Stimulated activated CD4-positive, alpha-beta T cell treated with anti-CD3 and anti-CD28 coated beads, TNF-alpha, amount 100 ng/mL, for 24 hours (primary cell): ENCODE measurements at places on chromosomes 6 and 20.

DNA sequence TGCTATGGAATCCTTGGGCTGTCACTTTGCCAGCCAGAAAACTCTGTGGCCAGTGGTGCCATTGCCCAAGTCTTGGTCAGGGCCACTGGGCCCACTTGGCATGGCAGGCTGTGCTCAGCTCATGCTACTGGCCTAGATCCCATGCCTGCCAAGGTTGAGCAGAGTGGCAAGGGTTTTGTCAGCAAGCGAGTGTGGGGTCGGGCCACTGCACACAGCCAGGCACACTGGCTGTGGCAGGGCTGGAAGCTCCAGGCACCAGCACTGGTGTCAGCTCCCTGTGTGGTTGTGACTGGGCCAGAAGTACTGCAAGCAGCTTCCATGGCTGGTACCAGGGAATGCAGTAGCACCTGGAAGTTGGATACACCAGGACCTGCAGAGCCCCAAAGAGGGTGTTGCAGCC, 846.8 kb downstream of the EYS start:
- no peak for DNase-seq

DNA sequence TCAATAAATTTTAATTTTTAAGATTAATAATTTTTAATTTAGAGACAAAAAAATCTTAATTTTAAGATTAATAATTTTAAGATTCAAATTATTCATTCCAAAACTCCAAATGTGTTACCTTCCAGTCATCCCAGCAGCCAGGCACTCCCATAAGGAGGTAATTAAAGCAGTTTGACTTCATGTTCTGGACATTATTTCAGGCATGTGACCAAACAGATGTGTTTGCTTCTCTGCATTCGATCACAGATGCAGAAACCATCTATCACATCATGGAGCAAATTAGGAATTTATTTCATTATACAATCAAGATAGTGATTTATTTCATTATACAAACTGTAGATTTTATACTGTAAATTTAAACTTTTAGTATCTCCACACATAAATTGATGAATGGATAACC, 150.3 kb downstream of the AKAP7 start:
- no peak for DNase-seq

GRCh38 chr20:50370036-50370566, 140.1 kb upstream of the PTPN1 start:
- DNase-seq: no peak

DNA sequence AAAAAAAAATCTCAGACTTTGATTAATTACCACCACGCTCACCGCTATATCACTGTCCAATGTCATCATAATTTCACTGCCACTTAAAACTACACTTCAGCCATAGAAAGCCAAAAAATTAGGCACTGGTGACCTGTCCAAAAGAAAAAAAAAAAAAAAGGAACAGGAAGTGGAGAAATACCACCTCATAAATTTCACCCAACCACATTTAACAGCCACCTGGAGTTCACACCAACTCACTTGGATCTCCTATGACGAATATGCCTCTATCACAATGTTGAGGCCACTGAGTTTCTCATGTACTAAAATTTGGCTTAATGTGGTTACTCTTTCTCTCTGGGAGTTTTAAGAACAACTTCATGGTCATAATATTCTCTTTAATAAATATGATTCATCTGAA, 237.5 kb upstream of the RSPO3 start:
- no peak for DNase-seq

DNA sequence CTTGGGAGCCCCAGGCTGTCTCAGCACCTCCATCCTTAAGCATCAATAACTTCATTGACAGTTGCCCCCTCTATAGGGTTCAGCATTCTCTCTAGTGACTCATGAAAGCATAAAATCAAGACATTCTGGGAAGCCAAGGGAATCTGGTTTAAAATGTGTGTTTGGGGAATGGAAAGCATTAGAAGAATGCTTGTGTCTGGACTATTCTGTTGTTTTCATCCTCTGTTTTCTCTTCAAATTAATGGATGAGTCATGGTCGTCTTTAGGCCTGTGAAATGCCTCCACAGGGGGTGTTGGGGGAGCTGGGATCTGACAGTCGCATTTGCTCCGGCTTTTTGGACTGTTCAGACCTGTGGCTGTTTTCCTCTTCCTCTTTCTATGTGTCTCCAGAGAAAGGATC, 279.7 kb downstream of the CDC5L start:
- DNase-seq: no peak

DNA sequence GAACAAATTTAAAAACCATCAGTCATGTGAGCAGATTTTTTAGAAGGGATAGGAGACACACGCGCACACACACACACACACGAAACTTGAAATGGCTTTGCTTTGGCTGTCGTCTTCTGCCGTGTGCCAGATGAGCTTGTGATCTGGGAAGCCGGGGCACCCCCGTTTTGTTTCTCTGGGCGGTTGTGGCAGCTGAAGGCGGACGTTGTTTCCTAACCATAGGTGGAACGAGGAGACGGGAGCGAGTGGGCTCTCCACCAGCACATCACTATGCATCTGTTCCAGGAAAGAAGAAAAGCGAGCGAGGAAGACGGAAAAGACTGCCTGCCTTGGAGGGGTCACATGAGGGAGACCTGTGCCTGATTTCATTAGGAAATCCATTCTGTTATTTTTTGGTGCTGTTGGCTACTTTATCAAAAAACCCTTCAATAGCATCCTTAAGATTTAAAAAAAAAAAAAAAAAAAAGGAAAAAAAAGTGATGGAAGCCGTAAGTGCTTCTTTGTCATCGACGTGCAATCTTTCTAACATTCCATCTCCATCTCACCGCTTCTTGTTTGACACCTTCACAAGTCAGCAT, 142.1 kb downstream of the DTNBP1 start:
- DNase-seq: no peak

DNA sequence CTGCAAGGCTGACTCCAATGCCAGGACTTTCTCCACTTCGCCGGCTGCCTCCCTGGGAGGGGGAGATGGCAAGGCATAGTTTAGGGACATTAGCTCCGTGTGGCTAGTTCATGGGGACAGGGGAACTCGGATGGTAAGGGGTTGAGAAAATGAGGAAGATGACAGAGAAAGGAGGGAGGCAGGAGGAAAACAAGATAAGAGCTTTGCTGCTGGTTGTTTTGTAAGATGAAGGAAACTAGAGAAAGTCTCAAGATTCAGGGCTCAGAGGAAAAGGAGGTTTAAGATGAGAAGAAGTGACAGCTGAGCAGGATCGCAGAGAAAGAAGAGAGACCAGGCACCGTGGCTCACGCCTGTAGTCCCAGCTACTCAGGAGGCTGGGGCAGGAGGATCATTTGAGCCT, 180.9 kb upstream of the RREB1 start:
- DNase-seq: no peak

GRCh38 chr6:26065952-26066380, 21.3 kb upstream of the HFE start:
- no peak for DNase-seq

DNA sequence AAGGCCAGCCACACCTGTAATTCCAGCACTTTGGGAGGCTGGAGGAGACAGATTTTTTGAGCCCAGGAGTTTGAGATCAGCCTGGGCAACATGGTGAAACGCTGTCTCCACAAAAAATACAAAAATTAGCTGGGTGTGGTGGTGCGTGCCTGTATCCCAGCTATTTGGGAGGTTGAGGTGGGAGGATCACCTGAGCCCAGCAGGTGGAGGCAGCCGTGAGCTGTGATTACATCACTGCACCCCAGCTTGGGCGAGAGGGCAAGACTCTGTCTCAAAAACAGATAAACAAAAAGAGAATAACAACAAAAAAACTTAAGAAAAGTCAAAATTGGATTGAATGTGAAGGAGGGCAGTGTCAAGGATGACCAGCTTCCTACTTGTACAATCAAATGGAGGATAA, 2.9 kb downstream of the TPD52L1 start:
- no peak for DNase-seq

GRCh38 chr6:90689172-90689571, 102.3 kb upstream of the MAP3K7 start:
- DNase-seq: no peak

GRCh38 chr20:24828992-24829648, 119.9 kb upstream of the CST7 start:
- DNase-seq: no peak

DNA sequence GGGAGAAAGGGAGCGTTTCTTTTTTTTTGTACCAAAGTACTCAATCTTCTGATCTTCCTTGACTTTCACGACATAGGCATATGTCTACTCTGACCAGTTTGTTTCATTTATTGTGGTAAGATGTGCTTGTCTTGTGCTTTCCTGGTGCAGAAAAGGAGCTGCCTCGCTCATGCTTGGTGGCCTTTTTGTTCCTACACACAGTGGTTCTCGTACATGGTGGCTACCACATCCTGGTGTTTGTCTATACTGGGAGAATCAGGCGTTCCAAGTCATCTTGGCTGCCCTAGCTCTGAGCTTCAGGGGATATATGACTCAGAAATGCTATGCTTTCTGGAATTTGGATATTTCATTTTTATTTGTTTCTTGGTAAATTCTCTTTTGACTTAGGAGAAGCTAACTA, 31.8 kb downstream of the MYB start:
- no peak for DNase-seq

DNA sequence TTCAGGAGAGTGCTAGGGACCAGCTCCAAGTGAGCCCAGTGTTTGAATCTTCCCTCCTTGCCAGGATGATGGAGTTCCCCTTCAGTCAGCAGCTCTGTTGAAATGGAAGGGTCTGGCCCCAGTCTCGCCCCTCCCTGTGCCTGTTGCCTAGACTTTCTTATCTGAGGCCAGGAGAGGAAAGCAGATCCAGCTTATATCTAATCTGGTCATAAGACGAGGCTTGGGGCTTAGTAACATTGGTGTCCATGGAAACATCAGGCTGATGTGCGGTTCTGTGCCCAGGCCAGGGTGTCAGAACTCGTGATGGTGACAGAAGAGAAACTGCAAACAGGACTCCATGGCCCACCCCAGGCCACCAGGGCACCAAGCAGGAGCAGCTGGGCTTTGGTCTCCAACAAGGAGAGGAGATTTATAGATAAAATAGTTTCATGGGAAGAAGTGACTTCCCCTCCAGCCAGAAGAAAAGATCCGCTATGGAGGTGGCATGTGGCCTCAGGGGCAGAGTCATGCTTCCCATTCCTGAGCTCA, 9.8 kb downstream of the MAS1L start:
- no peak for DNase-seq

GRCh38 chr20:23409800-23410199, 11.5 kb downstream of the NAPB start:
- no peak for DNase-seq

DNA sequence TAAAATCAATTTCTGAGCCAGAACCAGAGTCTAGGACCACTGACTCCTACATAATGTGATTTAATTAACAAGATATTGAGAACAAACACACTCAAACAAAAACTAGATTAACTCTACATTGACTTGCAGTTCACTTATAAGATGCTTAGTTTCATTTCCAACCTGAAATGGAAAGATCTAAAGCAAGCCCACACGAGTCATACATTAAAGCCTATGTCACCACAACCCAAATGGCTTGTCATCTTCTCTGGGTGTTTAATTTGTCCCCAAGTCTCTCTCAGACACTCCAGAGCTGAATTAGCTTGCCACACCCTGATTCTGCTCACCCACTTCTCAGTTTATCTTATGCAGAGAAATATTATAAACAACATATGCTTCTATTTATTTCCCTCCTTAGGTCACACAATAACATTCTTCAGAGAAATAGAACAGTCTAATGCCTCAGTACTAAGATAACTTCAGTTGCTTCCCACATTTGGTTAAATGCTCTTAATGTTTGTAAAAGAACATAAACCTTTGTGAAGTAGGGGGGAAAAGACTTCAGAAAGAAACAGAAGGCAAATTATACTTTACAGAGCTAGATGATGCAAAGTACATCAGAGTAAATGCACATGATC, 8.8 kb upstream of the FBXO30 start:
- no peak for DNase-seq

DNA sequence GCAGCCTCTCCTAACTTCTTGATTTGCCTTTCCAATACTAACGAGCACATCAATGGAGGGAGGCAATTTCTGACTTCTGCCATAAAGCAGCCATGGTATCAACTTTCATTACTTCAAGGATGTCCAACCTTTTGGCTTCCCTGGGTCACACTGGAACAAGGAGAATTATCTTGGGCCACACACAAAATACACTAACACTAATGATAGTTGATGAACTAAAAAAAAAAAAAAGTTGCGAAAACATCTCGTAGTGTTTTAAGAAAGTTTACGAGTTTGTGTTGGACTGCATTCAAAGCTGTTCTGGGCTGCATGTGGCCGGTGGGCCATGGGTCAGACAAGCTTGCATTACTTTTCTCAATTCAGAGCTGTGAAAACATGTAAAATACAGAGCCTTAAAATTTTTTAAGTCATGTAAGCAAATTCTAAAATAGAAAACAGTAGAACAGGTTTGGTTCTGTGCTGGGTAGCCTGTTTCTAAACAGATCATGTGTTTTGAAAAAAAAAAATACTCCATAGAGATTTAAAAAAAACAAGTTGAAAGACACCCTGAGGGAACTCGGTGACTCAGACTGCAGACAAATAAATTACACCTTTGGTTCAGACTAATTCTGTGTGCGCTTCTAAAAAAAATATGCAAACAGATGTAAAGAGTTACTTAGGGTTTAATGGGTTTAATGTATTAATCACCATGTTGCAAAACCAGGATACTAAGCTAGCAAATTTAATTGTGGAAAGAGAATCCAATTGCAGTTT, 43.6 kb upstream of the SLC22A23 start:
- DNase-seq: no peak

DNA sequence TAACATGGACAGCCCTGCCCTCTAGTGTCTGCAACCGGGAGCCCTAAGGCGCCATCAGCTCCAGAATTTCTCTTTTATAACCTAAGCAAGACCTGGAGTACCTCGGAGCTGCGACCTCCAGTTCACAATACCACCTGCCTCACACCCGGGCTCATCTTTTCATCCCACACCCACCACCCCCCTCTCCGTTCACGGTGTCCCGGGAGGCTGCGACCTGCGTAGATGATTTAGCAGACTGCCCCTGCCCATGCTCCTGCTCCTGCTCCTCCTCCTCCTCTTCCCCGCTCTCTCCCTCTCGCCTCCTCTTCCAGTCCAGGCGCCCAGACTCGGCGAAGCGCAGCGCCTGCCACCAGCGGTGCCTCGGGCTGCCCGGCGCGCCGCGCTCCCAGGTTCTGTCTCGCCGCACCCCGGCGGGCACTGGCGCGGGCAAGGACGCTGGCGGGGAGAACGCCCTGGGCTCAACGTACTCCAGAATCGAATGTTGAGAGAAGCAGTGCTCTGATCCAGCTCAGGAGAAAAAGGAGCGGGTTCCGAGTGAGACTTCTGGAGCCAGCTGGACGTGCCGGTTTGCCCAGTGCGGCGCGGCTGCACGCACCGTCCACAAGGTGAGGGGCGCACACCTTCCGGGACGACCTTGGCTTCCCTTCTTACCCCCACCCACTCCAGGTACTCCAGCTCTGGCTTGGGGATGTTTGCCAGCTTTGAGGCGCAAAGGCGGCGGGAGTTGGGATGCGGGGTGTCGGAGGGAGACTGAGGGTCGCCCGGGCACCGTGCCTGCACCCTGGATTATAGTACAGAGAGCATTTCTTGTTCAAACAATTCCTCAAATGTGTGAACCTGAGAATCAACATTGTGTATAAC, at the start of gene HTR1E:
Gene HTR1E (plus strand): TSS at position 310 of the 861 bp plus-strand sequence. CDS start 77,807 bp downstream, outside the sequence.
- DNase-seq: no peak

GRCh38 chr6:84061613-84062398, 28.2 kb downstream of the MRAP2 start:
- no peak for DNase-seq
